ENCODE measurements at places on chromosomes 5 and 9.

DNA sequence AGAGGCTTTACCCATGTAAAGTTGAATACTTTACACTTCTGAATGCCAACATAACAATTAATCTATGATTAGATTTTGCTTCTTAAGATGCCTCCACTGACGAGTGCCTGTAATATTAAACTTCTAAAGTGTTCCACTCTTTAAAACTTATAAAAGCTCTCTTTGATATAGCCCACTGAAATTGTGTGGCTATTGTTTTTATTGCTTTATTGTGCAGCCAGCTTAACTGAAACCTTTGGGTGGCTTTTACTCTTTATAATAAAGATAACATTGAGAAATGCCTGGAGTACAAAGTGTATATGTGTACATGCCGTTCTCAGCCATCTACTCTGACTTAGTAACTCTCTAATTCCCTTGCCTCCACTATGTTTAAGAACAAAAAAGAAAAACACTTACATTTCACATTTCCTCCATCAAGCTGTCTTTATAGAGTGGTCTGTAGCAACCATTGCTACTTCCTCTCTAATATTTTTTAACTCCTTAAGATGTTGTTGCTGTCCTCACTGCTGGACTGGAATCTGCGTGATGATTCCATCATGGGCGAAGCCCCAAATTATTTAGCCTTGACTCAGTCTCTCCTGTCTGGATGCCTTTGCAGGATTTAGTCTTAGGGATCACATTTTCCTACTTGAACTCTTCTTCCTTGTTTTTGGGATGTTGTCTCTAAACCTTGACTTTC is 9.1 kb downstream of the PIK3R1 start:
- no peak for DNase-seq

DNA sequence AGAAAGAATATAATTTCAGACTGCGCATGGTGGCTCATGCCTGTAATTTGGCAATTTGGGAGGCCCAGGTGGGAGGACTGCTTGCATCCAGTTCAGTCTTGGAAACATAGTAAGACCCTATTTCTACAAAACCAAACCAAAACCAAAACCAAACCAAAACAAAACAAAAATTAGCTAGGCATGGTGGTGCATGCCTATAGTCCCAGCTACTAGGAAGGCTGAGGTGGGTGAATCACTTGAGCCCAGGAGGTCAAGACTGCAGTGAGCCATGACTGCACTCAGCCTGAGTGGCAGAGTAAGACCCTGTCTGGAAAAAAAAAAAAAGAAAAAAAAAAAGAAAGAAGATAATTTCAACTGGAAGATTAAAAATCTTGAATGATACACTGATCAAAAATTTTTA is 137.0 kb upstream of the ACOT12 start:
- DNase-seq, result no peak

- DNase-seq, result no peak
Observed at GRCh38 chr9:97419309-97419867, 7.5 kb downstream of the TDRD7 start.

GRCh38 chr5:105730982-105731381 is 1939.8 kb downstream of the EFNA5 start:
- no peak for DNase-seq

DNA sequence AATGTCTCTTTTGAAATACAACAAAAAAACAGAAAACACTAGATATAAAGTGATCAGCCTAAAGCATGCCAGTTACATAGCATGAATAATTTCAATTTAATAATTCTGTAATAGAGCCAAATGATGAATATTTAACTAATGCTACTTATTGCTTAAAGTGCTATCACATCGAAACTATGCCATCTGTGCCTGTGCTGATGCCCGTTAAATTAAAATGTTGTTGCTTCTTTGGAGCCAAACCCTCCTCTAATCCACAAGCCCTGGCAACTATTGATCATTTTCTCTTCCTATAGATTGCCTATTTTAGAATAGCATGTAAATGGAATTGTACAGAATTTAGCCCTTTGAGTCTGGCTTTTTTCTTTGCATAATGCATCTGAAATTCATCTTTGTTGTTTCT is 356.2 kb downstream of the CHSY3 start:
- no peak for DNase-seq

GRCh38 chr5:119063579-119064379 is 7.1 kb upstream of the DMXL1 start:
- no peak for DNase-seq

DNA sequence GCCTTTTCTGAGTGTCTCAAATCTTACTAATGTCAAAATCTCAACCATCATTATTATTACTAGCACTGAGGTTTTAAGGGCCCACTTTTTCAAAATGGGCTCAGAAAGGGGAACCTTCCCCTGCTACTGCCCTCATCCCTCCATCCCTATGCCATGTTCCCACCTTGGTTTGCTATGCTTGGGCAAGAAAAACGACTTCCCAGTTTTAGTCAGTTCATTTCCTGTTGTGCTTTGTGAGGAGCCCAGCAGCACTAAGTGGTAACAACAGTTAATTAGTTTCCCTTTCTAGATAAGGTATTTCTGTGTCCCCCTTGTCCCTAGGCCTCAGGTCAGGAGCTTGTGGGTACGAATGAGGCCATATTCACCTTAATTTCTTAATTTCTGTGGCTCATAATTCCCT is 595.2 kb downstream of the RAB3C start:
- no peak for DNase-seq

DNA sequence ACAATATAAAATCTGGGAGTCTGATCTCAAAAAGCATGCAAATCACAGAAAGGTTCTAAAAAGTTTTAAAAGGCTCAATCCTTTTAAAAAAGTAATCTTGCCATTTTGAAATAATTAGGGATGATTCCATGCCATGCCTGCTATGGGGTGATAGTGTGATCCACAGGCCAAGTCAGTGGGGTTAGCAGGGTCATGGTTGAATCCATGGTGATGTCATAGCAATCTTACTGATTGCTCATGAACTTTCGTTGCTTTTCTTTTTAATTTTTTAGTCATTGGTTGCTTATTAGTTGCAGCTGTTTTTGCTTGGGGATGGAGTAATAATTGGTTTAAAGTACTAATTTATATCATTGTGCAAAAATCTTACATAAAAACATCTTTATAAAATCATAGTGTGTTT is 485.0 kb downstream of the ENC1 start:
- DNase-seq, result no peak

DNA sequence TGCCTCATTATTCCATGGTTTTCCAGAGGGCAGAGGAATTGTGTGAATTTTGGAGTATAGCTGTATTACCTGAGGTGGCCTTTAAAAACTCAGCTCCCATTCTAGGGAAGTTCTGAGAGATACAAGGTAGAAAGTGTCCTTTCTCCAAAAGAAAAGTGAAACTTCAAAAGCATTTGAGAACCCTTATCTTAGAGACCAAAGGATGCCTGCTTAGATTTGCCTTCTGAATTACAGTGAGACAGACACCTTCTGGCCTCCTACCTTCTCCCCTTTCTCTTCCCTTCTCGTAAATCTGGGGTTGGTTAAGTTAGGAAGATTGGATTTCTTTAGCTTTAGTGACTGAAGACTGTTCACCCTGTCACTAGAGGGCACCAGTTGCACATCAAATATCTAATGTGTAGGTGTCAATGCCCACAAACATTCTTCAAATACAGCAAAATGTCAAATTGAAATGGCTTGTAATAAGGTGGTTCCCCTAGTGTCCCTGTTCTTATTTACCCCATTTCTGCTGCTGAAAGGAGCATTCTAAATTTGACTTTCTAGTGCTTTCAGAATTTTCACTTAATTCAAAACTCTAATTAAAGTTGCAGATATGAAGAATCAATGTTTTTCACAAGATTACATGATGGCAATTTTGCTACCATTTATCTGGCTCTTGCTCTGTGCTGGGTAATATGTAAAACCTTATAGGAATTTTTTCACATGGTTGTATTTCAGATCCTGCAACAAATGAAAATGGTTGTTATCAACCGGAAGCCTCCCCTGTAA is 46.7 kb downstream of the PRRC1 start:
- no peak for DNase-seq

Measured in left ventricle myocardium superior (tissue), 1 donor.